ENCODE measurements at places on chromosomes 7 and 10.
A peak's percentile ranks its signal among the peaks of the same experiment; 100 is the strongest.

GRCh38 chr7:100680576-100681271, 7.2 kb downstream of the GNB2 start:
- DNase-seq: no peak

DNA sequence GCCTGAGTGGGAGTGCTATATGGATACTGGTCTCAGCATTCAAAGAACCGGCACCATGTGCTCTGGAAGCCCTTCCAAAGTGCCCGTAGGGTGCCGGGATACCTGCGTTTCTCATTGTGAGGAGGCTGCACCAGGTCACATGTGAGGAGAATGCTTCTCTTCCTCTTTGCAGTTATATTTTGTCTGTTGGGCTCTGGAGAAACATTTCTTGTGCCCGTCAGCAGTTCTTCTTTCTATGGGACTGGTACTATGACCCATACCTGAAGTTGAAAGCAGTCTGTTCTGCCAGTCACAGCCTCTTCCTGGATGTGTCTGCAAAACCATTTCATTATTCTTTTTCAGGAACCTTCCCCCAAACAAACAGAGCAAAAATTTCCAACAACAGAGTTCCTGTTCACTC, 465.0 kb downstream of the SUGCT start:
- no peak for DNase-seq

GRCh38 chr10:124791547-124792348, at the start of gene EEF1AKMT2:
EEF1AKMT2 (minus strand) TSS chr10:124791887; CDS start chr10:124791833, 54 bp downstream.
- DNase-seq: peak; percentile 91

- peak; percentile 33 for DNase-seq
Observed at GRCh38 chr7:30699706-30700495, 17.6 kb upstream of the CRHR2 start.

DNA sequence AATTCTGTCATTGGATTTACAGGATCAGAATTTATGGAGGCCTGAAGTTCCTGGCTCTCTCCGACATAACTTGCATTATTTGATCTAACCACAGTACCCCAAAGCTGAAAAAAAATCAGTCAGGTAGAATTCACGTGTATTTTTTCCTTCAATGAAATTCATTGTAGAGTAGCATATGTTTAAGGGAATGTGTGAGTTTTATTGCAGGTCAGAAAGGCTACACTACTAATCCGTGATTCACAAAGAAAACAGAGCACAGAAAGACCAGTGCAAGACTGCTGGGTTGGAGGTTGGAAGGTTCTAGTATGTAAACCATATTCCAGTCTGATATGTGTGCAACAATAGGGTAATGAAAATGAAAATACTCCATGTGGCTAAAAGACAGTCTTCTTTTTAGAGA, 247.0 kb upstream of the FERD3L start:
- no peak for DNase-seq

DNA sequence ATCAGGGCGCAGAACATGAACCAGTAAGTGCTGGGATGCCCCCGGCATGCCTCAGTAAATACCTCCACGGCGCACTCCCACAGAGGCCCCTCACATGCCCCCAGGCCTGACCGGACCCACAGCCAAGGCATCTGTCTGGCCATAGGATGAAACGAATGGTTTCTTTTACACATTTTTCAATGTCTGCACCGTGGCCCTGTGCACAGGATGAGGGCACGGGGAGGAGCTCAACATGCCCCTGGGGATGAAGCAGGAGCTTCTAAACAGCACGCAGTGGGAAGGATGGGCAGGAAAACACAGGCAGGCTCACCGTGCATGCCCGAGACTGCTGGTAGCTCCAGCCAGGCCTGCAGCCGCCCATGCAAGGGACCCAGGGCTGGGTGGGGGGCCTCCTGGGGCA, 283.3 kb downstream of the TNS3 start:
- peak; percentile 8 for DNase-seq

GRCh38 chr10:11105676-11106004, 88.0 kb downstream of the CELF2 start:
- DNase-seq: no peak

- no peak for DNase-seq
Observed at GRCh38 chr10:37885850-37886249, 28.4 kb upstream of the ZNF248 start.

GRCh38 chr10:121518333-121518732, 79.9 kb downstream of the FGFR2 start:
- DNase-seq: no peak

DNA sequence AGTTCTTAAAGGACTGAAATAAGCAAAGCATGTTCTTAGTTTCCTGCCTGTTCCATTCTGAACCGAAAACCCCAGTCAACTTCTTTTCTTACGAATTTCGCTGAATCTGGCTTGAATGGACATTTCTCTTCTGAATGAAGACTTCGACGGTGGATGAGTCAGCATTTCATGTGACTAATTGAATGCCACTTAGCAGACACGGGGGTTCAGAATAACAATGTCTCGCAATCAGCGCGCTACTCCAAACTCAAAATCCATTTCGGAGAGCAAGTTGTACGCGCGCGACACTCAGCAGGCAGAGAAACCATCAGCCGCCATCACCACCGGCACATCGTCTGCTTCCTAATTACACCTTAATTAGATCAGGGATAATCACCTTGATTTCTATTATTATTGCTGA, 239.0 kb upstream of the KLF6 start:
- DNase-seq: no peak

GRCh38 chr7:85229544-85229943, 42.7 kb upstream of the SEMA3D start:
- no peak for DNase-seq

DNA sequence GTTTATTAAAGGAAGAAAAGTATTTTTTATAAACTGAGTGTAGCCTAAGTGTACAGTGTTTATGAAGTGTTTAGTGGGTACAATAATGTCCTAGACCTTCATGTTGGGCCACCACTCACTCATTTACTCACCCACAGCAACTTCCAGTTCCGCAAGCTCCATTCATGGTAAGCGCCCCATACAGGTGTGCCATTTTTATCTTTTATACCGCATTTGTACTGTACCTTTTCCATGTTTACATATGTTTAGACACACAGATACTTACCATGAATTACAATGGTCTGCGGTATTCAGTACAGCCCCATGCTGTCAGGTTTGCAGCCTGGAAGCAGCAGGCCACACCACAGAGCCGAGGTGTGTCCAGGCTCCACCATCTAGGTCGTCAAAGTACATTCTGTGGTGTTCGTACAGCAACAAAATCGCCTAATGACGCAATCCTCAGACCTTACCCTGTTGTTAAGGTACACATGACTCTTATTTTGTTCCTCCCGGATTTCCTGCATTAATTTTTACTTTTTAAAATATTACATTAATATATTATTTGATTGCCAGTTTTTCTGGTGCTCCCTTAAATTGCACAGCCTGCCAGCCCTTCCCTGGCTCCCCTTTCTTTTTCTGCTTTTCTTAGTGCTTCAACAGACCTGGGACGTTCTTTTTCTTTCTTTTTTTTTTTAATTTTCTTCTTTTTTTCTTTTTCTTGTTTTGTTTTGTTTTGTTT, 881 bp upstream of the SSBP1 start:
- DNase-seq: no peak

- no peak for DNase-seq
Observed at GRCh38 chr7:44750424-44750823, 1.8 kb downstream of the ZMIZ2 start.

DNA sequence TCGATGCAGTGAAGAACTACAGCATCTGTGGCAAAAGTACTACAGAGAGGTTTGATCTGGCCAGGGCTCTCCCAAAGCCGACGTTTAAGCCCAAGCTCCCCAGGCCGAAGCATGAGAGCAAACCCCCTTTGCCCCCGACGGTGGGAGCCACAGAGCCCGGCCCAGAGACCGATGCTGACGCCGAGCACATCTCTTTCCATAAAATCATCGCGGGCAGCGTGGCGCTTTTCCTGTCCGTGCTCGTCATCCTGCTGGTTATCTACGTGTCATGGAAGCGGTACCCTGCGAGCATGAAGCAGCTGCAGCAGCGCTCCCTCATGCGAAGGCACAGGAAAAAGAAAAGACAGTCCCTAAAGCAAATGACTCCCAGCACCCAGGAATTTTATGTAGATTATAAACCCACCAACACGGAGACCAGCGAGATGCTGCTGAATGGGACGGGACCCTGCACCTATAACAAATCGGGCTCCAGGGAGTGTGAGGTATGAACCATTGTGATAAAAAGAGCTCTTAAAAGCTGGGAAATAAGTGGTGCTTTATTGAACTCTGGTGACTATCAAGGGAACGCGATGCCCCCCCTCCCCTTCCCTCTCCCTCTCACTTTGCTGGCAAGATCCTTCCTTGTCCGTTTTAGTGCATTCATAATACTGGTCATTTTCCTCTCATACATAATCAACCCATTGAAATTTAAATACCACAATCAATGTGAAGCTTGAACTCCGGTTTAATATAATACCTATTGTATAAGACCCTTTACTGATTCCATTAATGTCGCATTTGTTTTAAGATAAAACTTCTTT, 2.3 kb downstream of the LRRTM3 start:
- DNase-seq: peak; percentile 30

Measured in nephron progenitor cell (in vitro differentiated cells).